ENCODE measurements at places on chromosomes 11 and 22. TPM values are rescaled to one million over a fixed set of nuclear protein-coding genes. Genes with fewer than 3 reads are reported as not detected.
A peak's percentile ranks its signal among the peaks of the same experiment; 100 is the strongest.

The SCT gene
- total RNA-seq = not detected

- peak; percentile 36 for DNase-seq
Observed at GRCh38 chr11:66326261-66327111, 9.6 kb upstream of the CD248 start.

The MN1 gene
- 3.1 TPM for total RNA-seq

- DNase-seq = peak; percentile 99
Observed at GRCh38 chr11:75428281-75428724, 4.7 kb downstream of the KLHL35 start.

- DNase-seq = no peak
Observed at GRCh38 chr11:118005224-118006152, 19.3 kb downstream of the IL10RA start.

DNA sequence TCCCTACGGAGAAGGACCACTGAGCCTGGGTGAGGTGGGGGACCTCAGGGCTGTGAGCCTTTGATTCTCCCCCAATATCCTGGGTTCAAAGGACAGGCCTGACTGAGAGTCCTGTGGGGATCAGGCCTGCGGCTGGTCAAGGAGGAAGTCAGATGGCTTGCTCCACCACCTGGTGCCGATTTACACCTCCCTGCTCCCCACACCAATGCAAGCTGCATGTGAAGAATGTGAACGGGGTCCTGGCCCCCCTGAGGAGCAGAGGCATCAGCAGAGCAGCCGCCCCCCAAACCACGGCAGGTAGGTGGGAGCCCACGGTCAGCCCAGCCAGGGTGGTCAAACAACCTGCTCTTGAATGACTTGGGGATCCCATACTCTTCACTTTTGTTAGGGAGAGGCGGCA is 6.7 kb downstream of the ADAMTS8 start:
- no peak for DNase-seq

The PPP6R2 gene
- total RNA-seq = 46.2 TPM

- DNase-seq = peak; percentile 31
Observed at GRCh38 chr11:72589802-72590761, 84.1 kb downstream of the PDE2A start.

The BDNF gene
- total RNA-seq = 3.8 TPM

GRCh38 chr11:18633256-18634139 is 644 bp downstream of the SPTY2D1 start:
- DNase-seq = no peak

GRCh38 chr11:62925308-62925707 is 4.1 kb upstream of the CHRM1 start:
- no peak for DNase-seq

The UEVLD gene
- total RNA-seq = 22.2 TPM

The CFAP300 gene
- 3.9 TPM for total RNA-seq

- peak; percentile 3 for DNase-seq
Observed at GRCh38 chr22:19086896-19087295, 35.3 kb downstream of the DGCR2 start.

The CERK gene
- total RNA-seq = 21.6 TPM

DNA sequence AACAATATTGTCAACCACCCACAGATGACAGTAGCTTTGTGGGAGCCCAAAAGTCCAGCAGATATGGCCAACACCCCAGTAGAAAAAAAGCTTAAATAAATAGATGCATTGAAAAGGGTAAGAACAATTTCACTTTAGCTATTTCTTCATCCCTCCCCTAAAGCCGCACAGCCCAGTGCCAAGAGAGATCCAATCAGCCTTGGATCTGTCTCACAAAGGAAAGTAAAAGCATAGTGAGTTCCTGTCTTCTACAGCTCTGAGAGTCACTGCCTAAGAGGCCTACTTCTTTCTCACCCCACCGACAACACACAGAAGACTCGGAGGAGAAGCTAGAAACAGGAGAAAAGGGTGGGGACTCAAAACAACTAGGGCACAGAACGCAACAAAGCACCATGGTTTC is 196.4 kb downstream of the SBF2 start:
- DNase-seq = no peak

DNA sequence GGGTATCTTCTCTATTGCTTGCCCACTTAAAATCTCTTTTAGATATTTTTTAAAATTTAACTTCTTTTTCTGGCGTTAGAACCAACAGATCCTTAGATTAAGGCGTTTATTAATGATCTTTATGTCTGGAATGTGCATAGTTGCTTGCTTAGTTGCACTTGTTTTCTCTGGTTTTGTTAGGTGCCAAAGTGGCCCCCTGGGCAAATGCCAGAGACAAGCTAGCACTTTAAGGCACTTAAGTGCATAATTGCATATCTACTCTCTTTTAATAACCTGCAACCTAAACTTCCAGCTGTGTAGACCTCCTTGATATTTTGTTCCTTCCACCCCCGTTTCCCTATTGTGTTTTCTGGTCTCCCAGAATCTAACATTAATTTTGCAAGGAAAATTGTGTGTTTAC is 3.3 kb downstream of the RBM4 start:
- DNase-seq = no peak

DNA sequence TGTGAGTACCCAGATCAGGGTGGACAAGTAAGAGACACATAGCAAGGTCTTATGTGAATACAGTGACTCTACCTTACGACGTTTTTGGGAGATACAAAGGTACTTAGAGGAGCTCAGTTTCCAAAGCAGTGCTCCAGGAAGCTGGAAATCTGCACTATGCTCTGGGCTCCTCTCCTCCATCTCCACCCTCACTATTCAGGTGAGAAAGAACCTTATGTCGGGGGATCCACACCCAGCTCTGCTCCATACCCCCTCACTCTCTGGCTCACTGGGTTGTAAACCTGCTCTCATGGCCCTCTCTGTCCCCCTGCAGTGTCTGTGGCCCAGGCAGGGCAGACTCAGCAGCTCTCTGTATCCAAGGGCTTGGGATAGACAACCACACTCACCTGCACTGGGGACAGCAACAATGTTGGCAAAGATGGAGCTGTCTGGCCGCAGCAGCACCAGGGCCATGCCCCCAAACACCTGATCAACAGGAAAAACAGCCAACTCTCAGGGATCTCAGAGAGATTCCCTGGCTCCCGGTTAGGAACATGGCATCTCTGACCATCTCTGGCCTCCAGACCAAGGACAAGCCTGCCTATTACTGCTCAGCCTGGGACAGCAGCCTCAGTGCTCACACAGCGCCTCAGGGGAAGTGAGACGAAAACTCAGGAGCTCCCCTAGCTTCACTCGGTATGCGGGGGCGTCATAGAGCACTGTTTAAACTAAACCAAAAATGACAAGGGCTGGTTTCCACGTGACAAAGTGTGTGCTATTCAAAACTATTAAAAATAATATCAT is 60.9 kb upstream of the TOP3B start:
- DNase-seq = no peak

GRCh38 chr11:45513821-45514340 is 151.5 kb downstream of the CHST1 start:
- no peak for DNase-seq

DNA sequence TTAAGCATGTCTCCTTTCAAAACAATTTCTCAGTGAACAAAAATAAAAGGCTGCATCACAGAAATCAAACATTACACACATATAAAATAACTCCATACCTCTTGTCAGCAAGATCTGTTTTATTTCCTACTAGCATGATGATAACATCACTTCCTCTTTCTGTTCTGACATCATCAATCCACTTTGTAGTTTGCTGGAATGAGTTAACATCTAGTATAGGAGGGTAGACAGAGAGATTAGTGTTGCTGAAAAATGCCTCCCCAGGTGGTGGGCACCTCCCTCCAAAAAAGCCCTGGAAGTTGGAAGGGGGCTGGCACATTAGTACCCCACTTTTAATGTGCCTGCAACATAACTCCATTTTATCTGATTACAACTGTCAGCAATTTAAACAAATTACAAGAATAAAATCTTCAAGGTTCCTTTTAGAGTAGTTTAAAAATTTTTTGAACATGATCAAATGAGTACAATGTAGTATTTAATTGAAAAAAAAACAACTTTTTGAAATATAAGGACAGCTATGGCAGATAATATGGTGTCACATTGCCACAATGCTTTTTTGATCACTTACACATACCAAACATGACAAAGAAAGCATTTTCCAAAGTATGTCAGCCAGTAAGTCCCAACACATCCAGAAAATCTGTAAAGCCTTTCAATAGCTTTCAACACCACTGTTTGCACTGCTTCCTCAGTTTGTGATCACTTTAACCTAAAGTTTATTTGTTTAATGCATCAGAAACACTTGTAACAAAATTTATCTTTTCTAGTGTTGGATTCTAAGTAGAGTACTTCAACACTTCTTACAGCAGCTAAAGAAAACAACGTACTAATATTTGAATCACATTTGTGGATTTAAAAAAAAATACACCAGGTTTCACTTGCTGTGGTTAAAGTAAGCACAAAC is 44.5 kb downstream of the RAB6A start:
- DNase-seq = no peak

DNA sequence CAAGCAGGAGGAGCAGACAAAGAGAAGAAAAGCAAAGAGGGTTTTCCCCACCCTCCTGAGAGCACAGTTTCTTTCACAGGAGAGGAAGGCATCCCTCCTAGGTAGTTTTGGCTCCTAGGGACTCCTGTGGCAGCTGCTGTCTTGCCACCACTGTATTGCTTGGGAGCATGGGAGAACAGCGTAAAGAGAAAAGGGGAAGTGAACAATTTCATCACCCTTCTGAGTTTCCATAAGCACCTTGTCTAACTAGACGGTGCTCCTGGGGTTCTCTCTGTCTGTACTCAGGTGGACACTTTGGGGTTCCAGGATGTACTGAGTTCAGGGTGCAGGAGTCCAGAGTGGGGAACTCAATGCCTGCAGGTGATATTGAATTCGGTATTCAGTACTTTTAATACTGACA is 1430.5 kb downstream of the TBC1D22A start:
- no peak for DNase-seq

GRCh38 chr11:8086001-8086479 is 5.0 kb downstream of the TUB start:
- DNase-seq = no peak

GRCh38 chr11:100573911-100574513 is 113.1 kb upstream of the ARHGAP42 start:
- DNase-seq = no peak

GRCh38 chr11:104164028-104164520 is at the start of gene PDGFD:
Gene PDGFD, minus strand, starts transcription at chr11:104164147.
- DNase-seq = peak; percentile 67

The TRPC6 gene
- not detected for total RNA-seq

The HORMAD2 gene
- not detected for total RNA-seq

The TEX12 gene
- total RNA-seq = 0.69 TPM

The SLC22A6 gene
- total RNA-seq = not detected

DNA sequence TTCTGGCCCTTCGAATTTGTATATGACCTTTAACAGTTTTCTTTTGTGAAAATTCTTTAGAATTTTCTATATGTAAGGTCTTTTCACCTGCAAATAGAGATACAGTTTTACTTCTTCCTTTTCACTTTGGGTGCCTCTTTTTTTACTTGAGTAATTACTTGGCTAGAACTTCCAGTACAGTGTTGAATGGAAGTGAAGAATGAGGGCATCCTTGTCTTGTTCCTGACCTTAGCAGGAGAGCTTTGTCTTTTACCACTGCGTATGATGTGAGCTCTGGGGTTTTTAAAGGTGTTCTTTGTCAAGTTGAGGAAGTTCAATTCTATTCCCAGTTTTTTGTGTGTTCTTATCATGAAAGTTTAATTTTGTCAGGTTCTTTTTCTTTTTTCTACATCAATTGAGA is 21.6 kb downstream of the ZFP91 start:
- DNase-seq = no peak

- DNase-seq = no peak
Observed at GRCh38 chr22:50119768-50120251, 30.0 kb downstream of the MOV10L1 start.

DNA sequence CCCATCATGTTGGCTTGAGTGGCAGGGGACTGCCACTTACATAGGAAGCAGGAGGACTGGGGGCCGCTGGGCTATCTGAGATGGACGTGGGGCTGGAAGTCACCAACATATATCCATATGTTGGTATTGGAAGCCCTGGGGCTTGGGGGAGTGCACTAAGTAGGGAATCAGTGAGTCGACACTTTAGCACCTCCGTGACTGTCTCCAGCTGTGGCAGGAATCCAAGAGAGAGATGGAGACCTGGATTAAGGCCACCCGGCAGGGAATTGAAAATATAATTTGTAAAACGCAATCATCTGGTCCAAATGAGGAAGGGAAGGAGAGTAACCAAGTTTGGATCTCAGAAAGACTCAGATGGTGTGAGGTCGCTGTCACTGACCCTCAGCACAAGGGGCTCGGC is 68.4 kb downstream of the ELFN2 start:
- DNase-seq = no peak

GRCh38 chr11:86555401-86555800 is 117.0 kb downstream of the ME3 start:
- no peak for DNase-seq
